ENCODE measurements at places on chromosomes 3 and 15. TPM values are rescaled to one million over a fixed set of nuclear protein-coding genes. Genes with fewer than 3 reads are reported as not detected.

Gene RAB6B
- total RNA-seq = 4.1 TPM

Gene TTLL3
- 18.8 TPM for total RNA-seq

Gene TLR9
- not detected for total RNA-seq

Gene GREM1
- 68.4 TPM for total RNA-seq

DNA sequence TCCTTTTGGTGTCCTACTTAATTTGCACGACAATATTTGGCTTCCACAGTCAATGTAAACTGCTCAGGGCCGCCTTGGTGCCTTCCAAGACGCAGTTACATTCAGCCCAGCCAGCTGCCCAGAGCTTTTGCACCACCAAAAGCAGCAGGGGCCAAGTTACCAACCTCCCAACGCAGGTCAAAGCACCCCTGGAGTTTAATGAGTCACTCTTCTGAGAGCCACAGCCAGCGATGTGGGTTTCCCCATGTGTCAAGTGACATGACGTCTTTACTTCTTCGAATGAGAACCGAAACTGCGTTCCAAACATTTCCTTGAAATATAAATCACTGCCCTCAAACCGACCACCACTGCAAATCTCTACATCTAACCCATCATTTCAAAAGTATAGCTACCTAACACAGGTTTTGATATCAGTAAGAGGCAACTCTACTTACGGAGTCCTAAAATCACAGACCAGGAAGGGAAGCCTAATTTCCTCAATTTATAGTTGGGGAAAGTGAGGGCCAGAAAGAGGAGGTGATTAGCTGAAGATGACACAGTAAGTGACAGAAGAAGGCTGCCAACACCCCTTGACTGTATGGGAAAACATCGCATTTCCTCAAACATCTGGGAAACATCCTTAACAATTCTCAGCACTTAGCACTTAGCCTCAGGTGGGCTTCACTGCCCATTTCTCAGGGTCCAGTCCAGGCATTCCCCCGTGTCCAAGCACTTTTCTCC, 24.5 kb downstream of the MB21D2 start:
- peak; percentile 82 for DNase-seq

GRCh38 chr3:40602778-40603385, 78.1 kb downstream of the ZNF621 start:
- no peak for DNase-seq

DNA sequence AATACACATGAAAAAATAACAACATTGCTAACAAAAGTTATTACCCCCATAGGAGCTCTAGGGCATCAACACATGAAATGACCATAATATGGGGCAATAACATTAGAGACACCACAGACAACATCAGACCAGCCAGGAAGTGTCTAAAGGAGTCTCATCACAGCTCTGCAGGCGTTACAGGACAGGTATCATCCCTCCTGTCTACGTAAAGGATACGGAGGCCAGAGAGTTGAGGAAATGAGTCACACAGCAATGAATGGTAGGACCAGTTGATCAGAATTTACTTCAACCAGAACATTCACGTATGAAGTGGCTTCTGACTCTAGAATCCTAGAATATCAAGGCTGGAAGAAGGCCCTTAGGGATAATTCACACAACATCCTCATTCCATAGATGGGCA, 1.8 kb downstream of the NME9 start:
- no peak for DNase-seq

GRCh38 chr3:32460031-32460749, 42.5 kb downstream of the CMTM6 start:
- DNase-seq = no peak

- no peak for DNase-seq
These were observed 125.9 kb downstream of the ATP10A start for GRCh38 chr15:25737218-25737643.

DNA sequence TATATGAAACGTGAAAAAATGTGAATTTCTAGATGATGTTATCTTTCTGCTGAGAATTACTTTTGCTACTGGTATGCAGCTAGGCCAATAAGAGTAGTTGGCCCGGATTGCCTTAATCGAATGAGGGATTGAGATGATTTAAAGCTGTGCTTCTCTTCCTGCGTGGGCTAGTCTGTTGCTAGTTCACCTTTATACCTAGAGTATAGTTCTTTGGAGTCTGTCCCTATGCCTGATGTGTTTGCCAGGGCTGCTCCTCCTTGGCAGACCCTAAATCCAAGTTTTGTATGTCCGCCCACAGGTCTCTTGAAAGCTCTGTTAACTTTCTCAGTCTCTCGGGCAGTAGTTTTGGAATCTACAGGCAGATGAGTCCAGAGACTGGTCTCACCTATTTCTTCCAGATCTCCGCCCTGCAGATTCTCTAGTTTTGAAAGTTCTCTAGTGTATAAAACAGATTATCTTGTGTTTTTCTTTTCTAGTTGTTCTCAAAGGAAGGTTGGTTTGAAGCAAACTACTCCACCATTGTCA, 64.9 kb downstream of the MEF2A start:
- no peak for DNase-seq

GRCh38 chr15:85681386-85681785, 113.3 kb downstream of the KLHL25 start:
- no peak for DNase-seq

DNA sequence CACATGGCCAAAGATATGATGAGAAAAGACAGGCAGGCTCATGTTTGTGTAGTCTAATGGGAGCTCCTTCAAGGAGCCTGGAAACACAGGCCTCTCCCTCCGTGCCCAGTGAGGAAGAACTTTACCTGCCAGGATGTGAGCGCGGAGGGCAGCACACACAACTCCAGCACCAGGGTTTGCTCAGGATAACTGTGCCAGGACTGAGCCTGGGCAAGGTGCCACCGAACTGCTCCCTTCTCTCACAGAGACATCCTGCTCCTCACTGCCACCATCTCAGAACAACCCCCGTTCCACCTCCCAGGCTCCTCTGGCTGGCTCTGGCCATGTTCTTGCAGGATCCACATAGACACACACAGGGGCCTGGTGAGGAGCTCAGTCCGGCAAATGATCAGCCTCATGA, 87.4 kb downstream of the NUP210 start:
- DNase-seq = no peak

All from kidney epithelial cell (primary cell).